ENCODE measurements at places on chromosomes 6 and 20.

- DNase-seq, result no peak
Observed at GRCh38 chr6:107800564-107801164, 23.4 kb downstream of the SCML4 start.

- DNase-seq, result no peak
Observed at GRCh38 chr6:46062312-46062711, 46.7 kb upstream of the CLIC5 start.

GRCh38 chr20:9928281-9928737 lies 89.4 kb upstream of the PAK5 start:
- no peak for DNase-seq

DNA sequence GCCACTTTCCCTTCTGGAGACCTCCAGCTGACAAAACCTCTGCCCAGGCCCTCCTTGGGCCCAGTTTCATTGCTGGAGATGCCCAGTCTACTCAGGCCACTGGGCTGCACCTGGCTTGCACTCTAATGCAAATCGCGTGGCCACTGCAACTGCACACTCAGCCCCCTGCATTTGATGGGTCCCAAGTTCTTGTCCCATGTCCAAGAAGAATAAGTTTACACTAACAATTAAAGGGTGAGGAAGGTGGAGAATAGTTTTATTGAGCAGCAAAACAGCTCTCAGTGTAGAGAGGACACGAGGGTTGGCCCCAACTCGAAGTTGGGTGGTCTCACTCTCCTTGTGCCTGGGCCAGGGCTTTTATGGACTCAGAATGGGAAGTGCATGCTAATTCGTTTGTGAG lies 31.9 kb upstream of the THEMIS start:
- no peak for DNase-seq

DNA sequence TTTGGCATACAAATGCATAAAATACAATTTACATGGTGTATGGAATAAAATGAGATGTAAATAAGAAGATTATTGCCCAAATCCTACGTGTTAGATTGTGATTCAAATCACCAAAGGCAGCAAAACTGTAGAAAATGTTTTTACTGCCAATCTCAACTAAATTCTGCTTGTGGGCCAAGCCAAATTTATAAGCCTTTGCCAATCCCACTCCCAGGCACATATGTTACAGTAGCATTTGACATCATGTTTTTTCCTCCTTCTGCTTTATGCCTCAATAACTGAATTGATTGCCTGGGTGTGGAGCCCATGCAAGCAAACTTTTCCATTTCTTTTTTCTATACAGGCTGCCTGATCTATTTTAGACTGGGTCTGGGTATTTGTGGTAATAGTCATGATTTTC lies 36.3 kb upstream of the LRRC1 start:
- DNase-seq, result no peak

GRCh38 chr6:33577106-33577535 lies 3.0 kb downstream of the BAK1 start:
- DNase-seq, result no peak

- DNase-seq, result no peak
Observed at GRCh38 chr6:30767158-30767943, 23.0 kb upstream of the IER3 start.
